ENCODE measurements at places on chromosomes 2 and 18.

DNA sequence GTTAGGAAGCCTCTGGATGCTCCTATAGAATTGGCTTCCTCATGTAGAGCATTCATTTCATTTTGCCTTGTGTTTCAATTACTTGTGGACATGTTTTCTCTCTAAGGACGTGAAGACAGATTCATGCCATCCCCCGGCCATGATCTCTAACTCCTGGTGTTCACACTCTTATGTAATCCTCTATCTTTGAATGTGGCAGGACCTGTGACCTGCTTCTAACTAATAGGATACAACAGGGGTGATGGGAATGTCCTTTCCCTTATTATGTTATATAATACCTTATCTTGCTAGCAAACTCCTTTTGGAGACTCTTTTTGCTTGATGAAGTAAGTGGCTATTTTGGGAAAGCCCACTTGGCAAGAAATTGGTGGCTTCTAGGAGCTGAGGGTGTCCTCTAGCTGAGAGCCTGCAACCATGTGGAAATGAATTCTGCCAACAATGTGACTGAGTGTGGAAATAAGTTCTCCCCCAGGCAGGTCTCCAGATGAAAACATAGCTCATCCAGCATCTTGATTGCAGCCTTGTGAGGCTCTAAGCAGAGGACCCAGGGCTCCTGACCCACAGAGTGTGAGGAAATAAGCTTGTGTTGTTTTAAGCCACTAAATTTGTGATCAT, 13.8 kb downstream of the DPYSL5 start:
- H3K27me3 ChIP-seq = peaks cover 24% of the 10 kb centered on the region
- H3K4me1 ChIP-seq = no peaks in the 10 kb centered on the region
- no peak overlapping the region for H3K4me3 ChIP-seq
- H3K36me3 ChIP-seq = no peaks in the 10 kb centered on the region
- no peak for DNase-seq

DNA sequence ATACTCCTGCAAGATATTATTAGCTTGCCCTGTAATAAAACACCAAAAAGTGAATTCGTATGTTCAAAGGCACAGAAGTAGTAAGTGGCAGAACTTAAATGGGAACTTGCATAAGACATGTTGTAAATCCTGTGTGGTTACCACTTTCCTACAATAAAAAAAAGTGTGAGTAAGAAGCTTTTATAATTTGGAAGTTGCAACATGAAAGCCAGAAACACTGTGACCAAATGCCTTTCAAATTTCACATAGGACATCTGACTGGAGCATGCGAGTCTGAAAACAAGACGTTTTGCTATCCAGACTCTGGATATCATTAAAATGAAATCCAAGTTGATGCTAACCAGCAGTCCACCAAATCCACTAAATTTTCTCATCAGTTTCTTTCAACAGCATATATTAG, 886.2 kb upstream of the NRXN1 start:
- no peaks in the 10 kb centered on the region for H3K36me3 ChIP-seq
- H3K27me3 ChIP-seq = no peaks in the 10 kb centered on the region
- H3K27ac ChIP-seq = no peak overlapping the region
- no peak for DNase-seq
- no peak overlapping the region for H3K4me3 ChIP-seq

GRCh38 chr2:177972782-177973181, 99.8 kb downstream of the PDE11A start:
- no peaks in the 10 kb centered on the region for H3K36me3 ChIP-seq
- no peak overlapping the region for H3K4me3 ChIP-seq
- no peak for DNase-seq
- H3K27me3 ChIP-seq = peaks cover 3% of the 10 kb centered on the region

DNA sequence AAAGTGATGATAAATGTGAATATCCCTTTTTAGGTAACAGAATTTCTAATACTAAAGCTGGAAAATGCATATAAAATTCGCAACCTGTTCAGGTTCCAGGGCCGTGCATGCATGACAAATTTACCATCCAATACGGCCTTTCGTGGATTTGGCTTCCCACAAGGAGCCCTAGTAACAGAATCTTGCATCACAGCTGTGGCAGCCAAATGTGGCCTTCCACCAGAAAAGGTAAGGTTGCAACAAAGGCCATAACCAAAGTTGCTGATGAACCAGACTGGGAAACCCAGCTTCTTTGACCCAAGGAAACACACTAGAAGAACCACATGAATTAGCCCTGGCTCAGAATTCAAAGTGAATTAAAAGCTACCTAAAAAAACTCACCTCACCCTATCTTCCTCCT, 49.6 kb upstream of the BZW1 start:
- peaks cover 29% of the 10 kb centered on the region for H3K4me1 ChIP-seq
- no peak for DNase-seq
- H3K4me3 ChIP-seq = no peak overlapping the region
- H3K36me3 ChIP-seq = no peaks in the 10 kb centered on the region

DNA sequence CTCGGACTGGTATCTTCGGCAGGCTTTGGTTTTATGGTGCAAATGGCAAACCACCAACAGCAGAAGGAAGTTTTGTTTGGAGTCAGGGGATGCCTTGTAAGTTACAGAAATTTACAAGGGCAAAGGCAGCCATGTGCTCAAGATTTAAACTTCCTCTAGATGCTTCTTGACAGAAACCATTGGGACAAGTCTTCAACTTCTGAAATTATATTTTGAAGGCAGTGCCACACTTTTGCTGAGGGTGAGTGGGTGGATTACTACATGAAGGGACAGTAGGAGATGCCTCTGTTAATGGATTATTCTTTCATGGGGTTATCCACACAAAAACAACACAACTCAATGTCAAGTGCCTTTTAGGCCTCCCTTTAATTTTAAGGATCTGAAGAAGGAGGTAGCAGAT, 97.9 kb downstream of the VAPA start:
- no peak for DNase-seq
- H3K27ac ChIP-seq = no peak overlapping the region
- peaks cover 4% of the 10 kb centered on the region for H3K27me3 ChIP-seq

GRCh38 chr2:238285653-238286082, 2.7 kb downstream of the PER2 start:
- no peak overlapping the region for H3K27ac ChIP-seq
- DNase-seq = no peak
- peaks cover 48% of the 10 kb centered on the region for H3K4me1 ChIP-seq
- no peaks in the 10 kb centered on the region for H3K27me3 ChIP-seq
- H3K36me3 ChIP-seq = no peaks in the 10 kb centered on the region

GRCh38 chr2:72745679-72746368, 80.0 kb downstream of the EXOC6B start:
- no peak overlapping the region for H3K4me3 ChIP-seq
- no peaks in the 10 kb centered on the region for H3K4me1 ChIP-seq
- H3K27me3 ChIP-seq = no peaks in the 10 kb centered on the region
- no peak overlapping the region for H3K27ac ChIP-seq
- H3K36me3 ChIP-seq = no peaks in the 10 kb centered on the region

DNA sequence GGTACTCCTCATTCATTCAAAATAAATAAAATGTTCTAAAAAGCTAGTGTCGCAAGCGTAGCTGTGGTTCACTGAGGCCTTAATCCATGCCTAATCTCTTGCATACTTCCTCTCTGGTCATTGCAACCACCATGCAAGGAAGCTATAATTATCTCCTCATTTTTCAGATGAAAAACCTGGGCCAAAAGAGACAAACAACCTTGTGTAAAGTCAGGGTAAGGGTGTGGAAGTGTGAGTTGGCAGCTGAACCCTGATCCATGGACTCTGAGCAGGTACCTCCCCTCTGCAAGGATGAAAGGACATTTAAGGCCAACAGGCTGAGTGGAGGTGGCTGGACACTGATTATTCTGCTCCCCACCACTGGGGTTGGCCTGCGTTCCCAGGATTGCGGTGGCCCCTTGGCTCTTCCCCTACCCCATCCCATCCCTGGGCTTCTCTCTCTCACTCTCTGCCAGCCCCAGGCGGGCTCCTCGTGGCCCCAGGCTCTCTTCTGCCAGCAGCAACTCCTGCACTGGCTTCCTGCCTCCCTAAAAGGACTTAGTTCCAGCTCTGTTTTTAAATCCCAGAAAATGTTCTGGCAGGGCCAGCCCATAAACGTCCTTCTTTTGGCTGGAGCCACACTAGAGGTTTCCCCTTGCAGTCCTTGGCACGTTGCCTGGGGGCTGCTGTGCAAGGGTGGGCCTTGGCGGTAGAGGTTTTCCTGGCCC, 72.0 kb upstream of the AFF3 start:
- H3K27me3 ChIP-seq = no peaks in the 10 kb centered on the region
- no peaks in the 10 kb centered on the region for H3K36me3 ChIP-seq

DNA sequence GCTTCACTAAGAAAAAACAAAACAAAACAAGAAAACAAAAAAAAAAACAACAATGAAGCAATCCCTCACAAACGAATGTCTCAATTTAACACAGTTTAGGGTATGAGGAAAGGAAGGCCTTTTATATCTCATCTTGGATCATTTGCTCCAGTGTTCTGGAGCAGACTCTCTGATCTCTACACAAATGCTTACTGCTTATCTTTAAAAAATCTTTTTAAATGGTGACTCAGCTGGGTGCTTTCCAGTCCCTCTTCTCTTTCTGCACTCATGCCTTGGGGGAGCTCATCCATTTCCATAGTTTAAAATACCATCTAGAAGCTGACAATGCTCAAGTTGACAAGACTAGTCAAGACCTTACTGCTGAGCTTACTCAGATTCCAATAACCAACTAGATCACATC, 56.2 kb downstream of the ETAA1 start:
- no peak overlapping the region for H3K27ac ChIP-seq
- no peaks in the 10 kb centered on the region for H3K36me3 ChIP-seq
- no peak for DNase-seq

- H3K4me1 ChIP-seq = peaks cover 12% of the 10 kb centered on the region
- no peak for DNase-seq
- H3K36me3 ChIP-seq = peaks cover 5% of the 10 kb centered on the region
- H3K4me3 ChIP-seq = no peak overlapping the region
- H3K27ac ChIP-seq = no peak overlapping the region
Measured at GRCh38 chr2:40028792-40029488, 249.9 kb upstream of the THUMPD2 start.

DNA sequence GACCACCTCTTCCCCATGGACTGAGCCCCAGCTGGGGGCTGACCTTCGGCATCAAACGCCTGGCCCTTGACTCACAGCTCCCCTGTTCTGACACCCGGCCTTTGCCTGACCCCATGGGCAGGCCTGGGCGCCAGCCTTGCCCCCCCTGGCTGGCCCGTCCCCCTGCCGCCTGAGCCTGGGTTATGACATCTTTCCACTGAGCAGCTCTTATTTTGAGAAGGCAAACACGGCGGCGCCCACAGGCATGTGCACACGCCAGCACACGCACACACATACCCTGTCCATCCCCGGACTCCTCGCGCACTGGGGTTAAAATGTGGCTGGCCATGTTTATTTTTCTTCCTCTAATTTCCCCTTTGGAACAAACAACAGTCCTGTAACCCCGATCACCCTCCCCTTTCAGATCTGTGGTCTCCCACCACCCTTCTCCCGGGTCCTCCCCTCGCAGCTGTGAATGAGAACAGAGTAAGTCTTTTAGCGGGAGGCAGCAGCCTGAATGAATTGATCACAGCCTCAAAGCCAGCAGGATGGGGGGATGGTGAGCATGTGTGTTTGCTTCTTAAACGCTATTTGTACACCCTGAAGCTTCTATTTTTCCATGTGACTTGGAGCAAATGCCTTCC, 11.8 kb upstream of the ATOH8 start:
- no peak for DNase-seq
- H3K27me3 ChIP-seq = peaks cover 34% of the 10 kb centered on the region
- H3K27ac ChIP-seq = no peak overlapping the region
- no peaks in the 10 kb centered on the region for H3K36me3 ChIP-seq
- no peak overlapping the region for H3K4me3 ChIP-seq
- no peaks in the 10 kb centered on the region for H3K4me1 ChIP-seq

GRCh38 chr2:23092831-23093230, 292.1 kb upstream of the KLHL29 start:
- DNase-seq = no peak
- no peak overlapping the region for H3K27ac ChIP-seq
- H3K4me3 ChIP-seq = no peak overlapping the region
- no peaks in the 10 kb centered on the region for H3K36me3 ChIP-seq

DNA sequence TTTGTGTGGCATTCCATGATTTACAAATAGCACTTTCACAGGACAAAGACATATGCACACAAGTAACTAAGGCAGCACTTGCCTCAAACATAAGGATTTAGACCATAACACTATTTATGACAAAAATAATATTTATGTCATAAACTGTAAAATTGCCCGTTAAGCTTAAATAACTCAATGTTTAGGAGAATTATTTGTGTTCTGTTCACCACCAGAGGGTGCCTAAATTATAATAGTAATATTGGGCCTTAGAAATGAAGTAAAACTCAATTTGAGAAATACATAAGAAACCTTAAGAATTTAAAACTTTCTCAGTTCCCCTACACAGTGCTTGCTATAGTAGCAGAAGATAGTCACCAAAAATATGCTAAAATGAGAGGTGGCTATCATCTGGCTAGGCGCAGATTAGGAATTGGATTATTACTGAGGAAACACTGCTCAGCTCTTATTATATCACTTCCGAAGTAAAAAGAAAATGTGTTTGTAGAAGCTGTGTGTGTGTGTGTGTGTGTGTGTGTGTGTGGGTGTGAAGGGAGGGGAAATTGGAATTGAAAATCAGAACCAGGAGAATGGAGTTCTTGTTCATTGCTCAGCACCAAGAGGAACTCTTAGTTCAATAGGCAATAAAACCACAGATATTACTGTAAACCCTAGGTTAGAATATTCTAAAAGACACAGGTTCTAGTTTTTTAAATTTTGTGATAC, 4.9 kb upstream of the CHN1 start:
- H3K4me3 ChIP-seq = no peak overlapping the region
- H3K4me1 ChIP-seq = peaks cover 10% of the 10 kb centered on the region
- H3K27me3 ChIP-seq = peaks cover 35% of the 10 kb centered on the region
- DNase-seq = no peak
- no peaks in the 10 kb centered on the region for H3K36me3 ChIP-seq
- H3K27ac ChIP-seq = no peak overlapping the region

GRCh38 chr18:13218997-13219396, 437 bp downstream of the LDLRAD4 start:
- H3K27me3 ChIP-seq = peaks cover 38% of the 10 kb centered on the region
- peaks cover 45% of the 10 kb centered on the region for H3K4me1 ChIP-seq
- H3K4me3 ChIP-seq = peak overlapping the region; percentile 68
- no peaks in the 10 kb centered on the region for H3K36me3 ChIP-seq
- H3K27ac ChIP-seq = no peak overlapping the region

- H3K36me3 ChIP-seq = peaks cover 2% of the 10 kb centered on the region
- H3K4me3 ChIP-seq = no peak overlapping the region
- H3K27me3 ChIP-seq = no peaks in the 10 kb centered on the region
- H3K27ac ChIP-seq = no peak overlapping the region
- no peak for DNase-seq
Measured at GRCh38 chr18:11847811-11848210, 3.4 kb upstream of the CHMP1B start.

- no peak overlapping the region for H3K4me3 ChIP-seq
- H3K4me1 ChIP-seq = no peaks in the 10 kb centered on the region
- H3K36me3 ChIP-seq = no peaks in the 10 kb centered on the region
- peaks cover 2% of the 10 kb centered on the region for H3K27me3 ChIP-seq
- DNase-seq = no peak
Measured at GRCh38 chr2:67755156-67755882, 307.5 kb downstream of the C1D start.

- H3K27me3 ChIP-seq = no peaks in the 10 kb centered on the region
- no peak for DNase-seq
- no peaks in the 10 kb centered on the region for H3K36me3 ChIP-seq
- no peak overlapping the region for H3K27ac ChIP-seq
- H3K4me1 ChIP-seq = no peaks in the 10 kb centered on the region
Measured at GRCh38 chr18:37287601-37288000, 278.0 kb downstream of the CELF4 start.
